Esophagus muscularis mucosa (tissue), 4 donors: ENCODE measurements at places on chromosomes 2 and 18. TPM values are rescaled to one million over a fixed set of nuclear protein-coding genes. Genes with fewer than 3 reads are reported as not detected.

DNA sequence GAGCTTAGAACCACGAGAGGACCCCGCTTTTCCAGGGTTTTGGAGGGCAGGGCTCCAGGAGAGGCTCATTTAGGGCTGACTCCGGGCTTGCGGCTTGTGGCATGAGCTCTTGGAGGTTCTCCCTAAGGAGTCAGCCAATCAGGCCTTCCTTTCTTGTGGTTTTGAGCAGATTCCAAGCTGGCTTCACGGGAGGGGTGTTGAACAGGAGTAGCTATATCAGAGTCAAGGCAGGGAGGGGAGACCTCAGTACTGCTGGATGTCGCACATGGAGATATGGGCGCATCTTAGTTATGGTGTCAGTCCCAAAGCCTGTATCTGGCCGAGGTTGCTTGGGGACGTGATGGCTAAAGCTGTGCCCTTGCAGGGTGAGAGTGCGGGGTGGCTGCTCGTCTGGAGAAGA, 98.6 kb downstream of the AGAP1 start:
- H3K27ac ChIP-seq, result no peak overlapping the region
- H3K27me3 ChIP-seq, result no peaks in the 10 kb centered on the region
- no peak for DNase-seq
- no peaks in the 10 kb centered on the region for H3K36me3 ChIP-seq
- no peak overlapping the region for H3K4me3 ChIP-seq

GRCh38 chr2:9018109-9018508, 14.6 kb upstream of the MBOAT2 start:
- H3K27me3 ChIP-seq, result no peaks in the 10 kb centered on the region
- H3K36me3 ChIP-seq, result no peaks in the 10 kb centered on the region

The RAB6D gene
- total RNA-seq, result not detected

The VIT gene
- total RNA-seq, result 17.0 TPM

GRCh38 chr2:133393895-133394294, 174.4 kb downstream of the NCKAP5 start:
- no peak overlapping the region for H3K4me3 ChIP-seq
- H3K4me1 ChIP-seq, result no peaks in the 10 kb centered on the region
- H3K27me3 ChIP-seq, result no peaks in the 10 kb centered on the region
- DNase-seq, result no peak
- H3K36me3 ChIP-seq, result no peaks in the 10 kb centered on the region
